NB4 (cell line): ENCODE measurements at places on chromosomes 13 and 19.

- peak; percentile 96 for DNase-seq
These were observed 1.2 kb downstream of the LRCH1 start for GRCh38 chr13:46553886-46554858.

DNA sequence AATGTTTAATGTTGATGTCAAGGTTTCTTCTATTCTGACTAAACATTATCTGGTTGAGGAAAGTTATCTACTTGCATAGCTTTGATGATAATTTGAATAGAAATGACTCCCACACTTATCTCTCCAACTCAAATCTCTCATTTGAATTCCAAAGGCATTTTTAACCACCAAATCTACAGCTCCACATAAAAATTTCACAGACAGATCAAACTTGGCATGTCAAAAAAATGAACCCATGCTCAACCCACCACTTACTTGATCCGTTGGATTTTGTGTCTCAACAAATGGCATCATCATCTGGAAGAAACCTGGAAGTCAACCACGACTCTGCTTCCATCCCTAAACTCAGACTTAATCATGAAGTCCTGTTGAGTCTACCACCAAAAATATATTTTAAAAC lies 1050.4 kb downstream of the EFNB2 start:
- DNase-seq: no peak

GRCh38 chr13:80199585-80200292 lies 141.2 kb downstream of the SPRY2 start:
- DNase-seq: no peak

- DNase-seq: peak; percentile 15
These were observed 12.7 kb downstream of the CEACAM21 start for GRCh38 chr19:41588497-41589209.

DNA sequence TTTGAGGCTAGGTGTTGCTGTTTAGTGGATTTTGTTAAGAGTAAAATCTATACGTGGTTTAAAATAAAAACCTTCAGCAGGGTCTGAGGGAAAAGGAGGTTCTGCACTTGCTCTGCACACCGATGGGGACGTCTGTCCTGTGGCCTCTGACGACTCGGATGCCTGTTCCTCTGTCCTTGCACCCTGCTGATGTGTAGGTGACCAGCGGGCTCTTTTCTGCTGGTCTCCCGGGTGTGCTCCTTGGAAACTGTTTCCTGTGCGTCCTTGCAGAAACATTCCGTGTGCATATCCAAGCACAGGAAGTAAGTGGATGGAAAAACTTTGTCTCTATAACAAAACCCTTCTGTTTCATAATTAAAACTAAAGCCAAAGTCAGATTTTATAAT lies 3.8 kb downstream of the ATP4B start:
- DNase-seq: no peak

- DNase-seq: peak; percentile 35
These were observed 4.8 kb downstream of the RUBCNL start for GRCh38 chr13:46382224-46382623.
